ENCODE measurements at places on chromosomes 4 and X.
A peak's percentile ranks its signal among the peaks of the same experiment; 100 is the strongest.

DNA sequence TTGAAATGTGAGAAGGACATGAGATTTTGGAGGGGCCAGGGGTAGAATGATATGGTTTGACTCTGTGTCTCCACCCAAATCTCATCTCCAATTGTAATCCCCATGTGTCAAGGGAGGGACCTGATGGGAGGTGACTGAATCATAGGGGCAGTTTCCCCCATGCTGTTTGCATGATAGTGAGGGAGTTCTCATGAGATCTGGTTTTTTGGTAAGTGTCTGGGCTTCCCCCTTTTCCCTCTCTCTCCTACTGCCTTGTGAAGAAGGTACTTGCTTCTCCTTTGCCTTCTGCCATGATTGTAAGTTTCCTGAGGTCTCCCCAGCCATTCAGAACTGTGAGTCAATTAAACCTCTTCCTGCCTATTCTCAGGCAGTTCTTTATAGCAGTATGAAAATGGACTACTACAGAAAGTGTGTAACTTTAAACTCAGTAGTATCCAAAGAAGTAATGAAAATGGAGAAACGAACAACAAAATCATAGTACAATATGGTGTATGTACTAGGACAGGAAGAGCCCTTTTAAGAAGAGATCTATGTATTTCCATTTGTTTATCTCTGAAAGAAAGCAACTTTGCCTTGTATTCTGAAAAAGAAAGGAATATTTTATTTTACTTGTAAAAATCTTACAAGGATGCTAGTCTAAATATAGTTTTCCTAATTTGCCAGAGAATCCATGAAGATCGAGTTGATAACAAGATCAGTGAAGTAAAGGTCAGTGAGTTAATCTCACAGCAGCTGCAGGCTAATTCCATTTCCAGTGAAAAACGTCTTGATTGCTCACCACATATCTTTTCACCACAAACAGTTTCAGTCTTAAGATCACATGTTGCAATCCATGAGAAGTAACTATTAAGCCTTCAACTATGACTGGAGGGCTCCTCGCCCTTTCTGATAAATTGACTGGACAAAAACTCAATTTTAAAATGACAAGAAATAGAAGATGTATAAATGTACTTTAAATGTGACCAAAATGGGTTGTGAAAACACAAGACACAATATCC is 20.5 kb downstream of the PKD2 start:
- DNase-seq = no peak

GRCh38 chr4:89352541-89352940 is 44.9 kb upstream of the GPRIN3 start:
- DNase-seq = no peak

GRCh38 chr4:83189631-83190136 is 75.2 kb upstream of the PLAC8 start:
- no peak for DNase-seq

DNA sequence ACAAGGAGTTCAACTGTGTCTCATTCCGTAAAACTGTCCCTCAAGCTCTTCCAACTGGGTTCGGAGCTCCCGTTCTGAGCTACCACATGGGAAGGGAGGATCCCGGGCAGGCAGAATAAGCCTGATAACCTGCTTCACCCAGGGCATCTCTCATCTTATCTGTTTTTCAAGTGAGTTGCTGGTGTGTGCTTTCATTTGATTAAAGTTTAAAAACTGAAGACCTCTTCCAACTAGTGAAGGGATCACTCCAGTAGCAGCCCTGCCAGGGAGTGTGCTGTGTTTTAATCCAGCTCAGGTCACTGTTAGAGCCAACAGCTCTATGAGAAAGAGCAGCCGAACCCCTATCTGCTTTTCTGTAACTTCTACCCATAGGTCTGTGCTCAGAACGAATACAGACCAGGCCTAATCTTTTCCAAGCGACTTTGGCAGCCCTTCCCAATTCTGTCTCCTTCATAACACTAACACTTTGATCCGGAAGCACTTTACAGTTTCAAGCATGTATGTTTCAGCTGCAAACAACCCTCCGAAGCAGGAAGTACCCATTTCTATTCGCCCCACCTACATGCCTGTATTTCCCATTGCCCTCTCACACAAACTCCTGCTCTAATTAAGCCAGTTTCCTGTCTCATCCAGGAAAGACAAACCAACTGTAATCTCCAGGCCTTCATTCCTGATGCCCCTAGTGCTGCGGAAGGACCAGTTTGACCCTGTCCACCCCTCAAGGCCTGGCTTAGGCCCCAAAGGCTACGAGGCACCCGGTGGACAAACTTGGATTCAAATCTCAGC is 60.9 kb downstream of the IRF2 start:
- no peak for DNase-seq

DNA sequence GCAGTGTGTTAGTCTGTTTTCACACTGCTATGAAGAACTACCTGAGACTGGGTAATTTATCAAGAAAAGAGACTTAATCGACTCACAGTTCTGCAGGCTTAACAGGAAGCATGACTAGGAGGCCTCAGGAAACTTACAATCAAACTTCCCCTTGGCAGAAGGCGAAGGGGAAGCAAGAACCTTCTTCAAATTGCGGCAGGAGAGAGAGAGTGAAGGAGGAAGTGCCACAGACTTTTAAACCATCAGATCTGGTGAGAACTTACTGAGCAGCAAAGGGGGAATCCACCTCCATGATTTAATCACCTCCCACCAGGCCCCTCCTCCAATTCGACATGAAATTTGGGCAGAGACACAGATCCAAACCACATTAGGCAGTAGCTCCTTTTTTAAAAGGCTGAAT is 59.2 kb upstream of the LEF1 start:
- DNase-seq = no peak

DNA sequence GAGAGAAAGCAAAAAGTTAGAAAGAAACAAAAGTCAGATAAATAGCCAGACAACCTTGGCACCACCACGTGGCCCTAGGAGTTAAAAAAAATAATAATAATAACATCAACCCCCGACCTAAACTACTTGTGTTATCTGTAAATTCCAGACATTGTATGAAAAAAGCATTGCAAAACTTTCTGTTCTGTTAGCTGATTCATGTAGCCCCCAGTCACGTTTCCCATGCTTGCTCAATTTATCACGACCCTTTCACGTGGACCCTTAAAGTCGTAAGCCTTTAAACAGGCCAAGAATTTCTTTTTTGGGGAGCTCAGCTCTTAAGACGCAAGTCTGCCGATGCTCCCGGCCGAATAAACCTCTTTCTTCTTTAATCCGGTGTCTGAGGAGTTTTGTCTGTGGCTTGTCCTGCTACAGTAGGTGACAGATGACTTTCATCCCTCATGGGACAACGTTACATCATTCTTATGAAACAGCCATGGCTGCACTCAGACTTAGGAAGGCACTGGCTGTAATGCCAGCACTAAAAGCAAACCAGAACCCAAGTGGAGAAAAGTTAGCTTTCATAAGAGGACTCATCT is 520 bp downstream of the ACOX3 start:
- DNase-seq = peak; percentile 19

DNA sequence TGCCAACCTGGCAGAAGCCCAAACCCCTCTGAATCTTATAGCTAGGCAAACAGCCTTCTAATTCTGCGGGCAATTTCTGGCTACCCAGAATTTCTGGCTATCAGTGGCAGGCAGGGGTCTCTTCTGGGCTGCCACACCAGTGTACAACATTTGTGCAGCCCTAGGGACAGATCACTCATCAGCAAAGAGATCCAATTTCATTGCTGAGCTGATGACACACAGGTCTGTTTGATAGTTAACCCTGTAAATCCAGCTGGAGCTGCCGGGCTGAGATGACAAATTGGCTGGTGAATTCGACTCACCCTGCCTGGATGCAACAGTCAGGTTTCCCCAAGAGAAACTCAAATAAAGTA is 2.4 kb downstream of the MID1 start:
- DNase-seq = no peak

GRCh38 chrX:49191574-49192011 is 5.4 kb upstream of the PRICKLE3 start:
- DNase-seq = peak; percentile 24

GRCh38 chr4:7295911-7296660 is 103.7 kb downstream of the SORCS2 start:
- DNase-seq = peak; percentile 12

GRCh38 chrX:73683236-73683859 is 120.4 kb downstream of the CHIC1 start:
- DNase-seq = no peak

- no peak for DNase-seq
These were observed 86.1 kb downstream of the CPE start for GRCh38 chr4:165464813-165465381.

GRCh38 chrX:29145316-29145715 is 558.1 kb downstream of the IL1RAPL1 start:
- DNase-seq = no peak

All from stimulated activated CD4-positive, alpha-beta T cell treated with anti-CD3 and anti-CD28 coated beads, Interleukin-1b, Interleukin-23, amount 100 ng/mL, for 48 hours (primary cell).